Jurkat, Clone E6-1 (cell line): ENCODE measurements at places on chromosomes 11 and 22.

DNA sequence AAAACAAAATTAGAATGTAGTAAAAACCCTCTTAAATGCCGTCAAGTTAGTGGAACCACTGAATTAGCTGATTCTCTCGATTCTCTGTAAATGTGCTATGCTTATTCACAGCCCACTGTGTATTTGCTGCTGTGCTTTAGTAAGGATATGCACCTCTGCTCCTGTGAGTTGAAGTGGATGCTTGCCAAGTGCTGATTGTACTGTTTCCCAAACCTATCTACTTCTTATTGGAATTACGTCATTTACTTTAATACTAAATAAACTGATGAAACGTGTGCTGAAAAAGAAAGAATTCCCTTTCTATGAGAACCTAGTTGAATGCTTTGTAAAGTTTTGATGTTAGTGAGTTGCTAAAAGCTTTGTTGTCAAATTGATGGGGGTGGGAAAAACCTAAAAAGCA is 158.4 kb downstream of the LRRC4C start:
- DNase-seq = no peak

DNA sequence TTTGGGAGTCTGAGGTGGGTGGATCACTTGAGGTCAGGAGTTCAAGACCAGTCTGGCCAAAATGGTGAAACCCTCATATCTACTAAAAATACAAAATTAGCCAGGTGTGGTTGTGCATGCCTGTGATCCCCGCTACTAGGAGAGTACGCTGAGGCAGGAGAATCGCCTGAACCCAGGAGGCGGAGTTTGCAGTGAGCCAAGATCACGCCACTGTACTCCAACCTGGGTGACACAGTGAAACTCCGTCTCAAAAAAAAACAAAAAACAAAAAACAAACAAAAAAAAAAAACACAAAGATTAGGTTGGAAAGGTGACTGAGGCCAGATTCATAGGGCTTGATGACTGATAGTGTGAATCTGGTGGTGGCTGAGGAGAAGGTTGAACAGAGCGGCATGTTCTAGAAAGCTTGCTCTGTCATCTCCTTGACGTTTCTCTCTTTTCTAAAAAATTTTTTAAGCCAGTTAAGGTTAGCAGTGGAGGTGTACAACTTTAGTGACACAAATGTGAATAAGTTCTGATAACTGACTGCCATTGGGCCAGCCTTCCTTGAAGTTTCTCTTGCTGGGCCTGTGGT is 40.9 kb downstream of the TXN2 start:
- no peak for DNase-seq

- no peak for DNase-seq
Measured at GRCh38 chr22:38699784-38700183, 959 bp downstream of the JOSD1 start.

GRCh38 chr11:122075016-122075415 is 41.0 kb downstream of the BLID start:
- no peak for DNase-seq

DNA sequence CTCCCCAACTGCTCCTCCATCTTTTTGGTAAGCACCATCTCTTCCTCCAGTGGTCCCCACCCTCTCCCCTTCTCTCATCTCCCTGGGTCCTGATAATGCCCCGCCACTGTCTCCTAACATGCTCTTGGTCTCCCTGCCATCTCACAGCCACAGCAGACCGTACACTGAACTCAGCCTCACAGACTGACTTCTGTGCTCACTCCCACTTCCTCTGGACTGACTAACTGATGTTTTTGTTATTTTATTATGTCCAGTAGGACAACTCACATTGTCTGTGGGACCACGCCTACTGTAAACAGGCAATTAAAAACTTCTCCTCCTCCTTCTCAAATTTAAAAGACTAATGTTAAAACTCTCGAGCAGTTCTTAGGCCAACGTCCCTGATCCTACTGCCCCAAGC is 2.6 kb upstream of the GNAZ start:
- no peak for DNase-seq

DNA sequence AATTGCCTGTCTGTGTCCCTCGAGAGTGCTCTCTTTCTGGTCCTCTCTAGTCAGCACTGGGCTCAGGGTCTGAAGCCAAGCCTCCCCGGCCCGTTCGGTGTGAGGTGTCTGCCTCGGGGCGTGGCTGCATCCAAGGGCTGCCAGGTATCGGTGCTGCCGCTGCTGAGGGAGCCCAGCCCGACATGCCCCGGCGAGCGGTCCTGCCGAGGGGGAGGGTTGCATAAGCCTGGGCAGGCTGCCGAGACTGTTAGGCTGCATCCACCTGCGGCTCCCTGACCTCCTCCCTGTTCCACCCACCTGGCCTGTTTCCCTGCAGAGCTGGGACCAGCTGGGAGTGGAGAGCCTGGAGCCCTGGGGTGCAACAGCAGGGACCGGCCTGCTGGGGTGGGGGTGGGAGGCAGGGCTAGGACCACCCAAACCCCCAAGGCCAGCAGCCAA is 6.3 kb downstream of the OVOL1 start:
- DNase-seq = no peak

GRCh38 chr11:40619654-40620053 is 839.8 kb downstream of the LRRC4C start:
- no peak for DNase-seq

DNA sequence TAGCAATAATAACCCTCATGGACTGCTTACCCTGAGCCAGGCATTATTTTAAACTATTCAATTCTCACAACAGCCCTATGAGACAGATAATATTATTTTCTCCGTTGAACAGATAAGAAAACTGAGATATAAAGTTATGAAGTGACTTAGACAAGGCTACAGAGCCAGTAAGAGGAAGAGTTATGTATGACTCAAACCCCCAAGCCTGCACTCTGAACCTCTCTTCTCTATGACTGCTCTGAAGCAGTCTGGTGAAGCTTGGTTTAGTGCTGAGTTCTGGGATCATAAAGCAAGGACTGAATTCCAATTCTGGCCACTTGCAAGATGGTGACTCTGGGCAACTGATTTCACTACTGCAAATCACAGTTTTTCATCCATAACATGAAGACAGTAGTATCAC is 34.5 kb downstream of the TNKS1BP1 start:
- no peak for DNase-seq

DNA sequence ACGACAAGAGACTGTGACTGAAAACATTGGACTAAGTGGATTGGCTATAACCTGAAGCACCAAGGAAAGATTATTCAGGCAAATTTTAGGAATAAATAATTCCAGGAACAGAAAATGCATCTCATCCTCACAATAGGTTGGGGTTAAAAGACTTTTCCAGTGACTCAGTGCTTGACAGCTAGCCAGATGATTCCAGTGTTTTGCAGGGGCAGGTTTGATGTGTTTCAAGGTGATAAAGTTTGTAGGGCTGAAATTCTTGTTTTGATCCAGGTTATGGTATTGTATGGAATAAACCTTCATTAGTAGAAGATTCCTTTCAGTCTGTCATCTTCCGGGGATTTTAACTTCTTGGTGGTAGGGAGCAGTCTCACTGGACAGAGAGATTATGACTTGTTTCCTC is 2.3 kb downstream of the EXT2 start:
- no peak for DNase-seq

- DNase-seq = no peak
Measured at GRCh38 chr11:32886180-32886579, 6.4 kb upstream of the QSER1 start.

DNA sequence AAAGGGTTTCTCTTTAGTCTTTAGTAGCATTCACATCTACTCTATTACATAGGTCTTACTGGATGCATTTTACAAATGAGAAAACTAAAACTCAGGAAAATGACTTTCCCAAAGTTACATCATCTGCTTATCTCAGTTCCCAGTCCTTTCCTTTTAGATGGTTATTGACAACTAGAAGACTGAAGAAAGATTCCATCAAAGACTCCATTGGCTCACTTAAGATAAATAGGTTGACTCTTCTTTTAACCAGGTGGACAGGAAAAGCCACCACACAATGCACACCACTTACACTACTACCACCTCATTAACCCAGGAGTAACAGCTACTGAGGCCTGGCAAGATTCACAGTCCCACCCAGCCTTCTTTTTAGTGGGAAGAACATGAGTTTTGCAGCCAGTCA is 123.6 kb downstream of the TRIM44 start:
- no peak for DNase-seq

DNA sequence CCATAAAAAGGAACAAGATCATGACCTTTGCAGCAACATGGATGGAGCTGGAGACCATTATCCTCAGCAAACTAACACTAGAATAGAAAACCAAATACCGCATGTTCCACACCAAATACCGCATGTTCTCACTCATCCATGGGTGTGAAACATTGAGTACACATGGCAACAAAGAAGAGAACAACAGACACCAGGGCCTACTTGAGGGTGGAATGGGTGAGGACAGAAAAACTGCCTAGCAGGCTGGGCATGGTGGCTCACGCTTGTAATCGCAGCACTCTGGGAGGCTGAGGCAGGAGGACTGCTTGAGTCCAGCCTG is 12.3 kb downstream of the EHD1 start:
- no peak for DNase-seq

DNA sequence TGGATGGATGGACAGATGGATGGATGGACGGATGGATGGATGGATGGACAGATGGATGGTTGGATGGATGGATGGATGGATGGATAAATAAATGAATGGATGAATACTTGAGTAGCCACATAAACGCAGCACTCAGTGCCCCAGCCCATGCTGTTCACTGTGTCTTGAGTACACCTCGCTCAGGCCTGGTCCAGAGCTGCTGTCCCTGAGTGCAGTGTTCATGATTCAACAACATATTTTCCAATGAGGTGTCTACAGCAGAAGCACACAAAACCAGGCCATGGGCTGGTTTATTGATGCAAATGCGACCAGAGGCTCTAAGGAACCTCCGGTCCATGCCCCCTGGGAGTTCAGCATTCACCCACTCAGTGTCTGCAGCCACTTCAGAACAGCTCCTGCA is 584.3 kb downstream of the BRD1 start:
- DNase-seq = no peak

GRCh38 chr11:110470716-110471115 is 41.0 kb downstream of the FDX1 start:
- DNase-seq = no peak

DNA sequence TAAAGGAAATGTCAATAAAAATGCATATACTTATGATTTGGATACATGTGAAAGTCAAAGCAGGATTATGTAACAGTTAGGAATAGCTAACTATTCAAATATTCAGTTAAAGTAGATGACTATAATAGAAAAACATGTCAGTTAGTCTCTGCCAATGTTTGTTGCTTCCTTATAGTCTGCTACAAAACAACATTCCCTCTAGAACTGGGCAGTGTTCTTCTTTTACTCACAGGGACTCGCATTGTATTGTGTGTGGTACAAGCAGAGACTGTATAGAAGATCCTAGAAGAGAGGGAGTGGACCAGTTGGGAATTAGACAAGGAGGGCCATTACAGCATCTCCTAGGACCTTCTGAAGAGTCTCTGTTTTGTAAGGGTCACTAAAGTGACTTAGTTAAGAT is 10.6 kb downstream of the ACAT1 start:
- no peak for DNase-seq

DNA sequence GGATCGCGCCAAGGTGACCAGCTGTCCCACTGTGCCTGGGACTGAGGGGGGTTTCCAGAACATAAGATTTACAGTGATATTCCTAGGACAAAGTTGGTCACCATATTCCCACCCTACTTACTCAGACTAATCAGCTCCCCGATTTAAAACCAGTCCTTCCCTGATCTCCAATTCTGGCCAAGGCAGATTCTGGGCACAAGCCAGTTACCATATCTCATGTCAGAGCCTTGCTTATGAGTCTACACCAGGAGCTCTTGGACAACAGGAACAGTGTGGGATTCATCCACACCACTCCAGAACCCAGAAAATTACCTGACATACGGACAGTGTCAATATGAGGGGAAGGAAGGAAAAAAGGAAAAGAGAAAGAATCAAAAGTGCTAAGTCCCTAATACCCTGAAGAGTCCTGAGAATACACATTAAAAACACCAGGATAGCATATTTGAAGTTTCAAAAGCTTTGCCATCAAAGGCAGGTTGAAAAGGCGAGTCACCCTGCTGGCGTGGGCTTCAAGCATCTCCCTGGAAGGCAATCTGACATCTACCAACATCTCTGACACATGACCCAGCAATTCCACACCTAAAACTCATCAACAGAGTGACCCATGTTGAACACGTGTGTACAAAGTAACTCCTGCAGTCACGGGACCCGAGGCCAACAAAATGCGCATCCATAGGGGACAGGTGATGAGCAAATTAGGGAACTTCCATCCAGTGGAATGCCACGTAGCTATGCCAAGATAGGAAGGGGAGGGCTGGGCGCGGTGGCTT is 8.0 kb upstream of the IL2RB start:
- DNase-seq = no peak

DNA sequence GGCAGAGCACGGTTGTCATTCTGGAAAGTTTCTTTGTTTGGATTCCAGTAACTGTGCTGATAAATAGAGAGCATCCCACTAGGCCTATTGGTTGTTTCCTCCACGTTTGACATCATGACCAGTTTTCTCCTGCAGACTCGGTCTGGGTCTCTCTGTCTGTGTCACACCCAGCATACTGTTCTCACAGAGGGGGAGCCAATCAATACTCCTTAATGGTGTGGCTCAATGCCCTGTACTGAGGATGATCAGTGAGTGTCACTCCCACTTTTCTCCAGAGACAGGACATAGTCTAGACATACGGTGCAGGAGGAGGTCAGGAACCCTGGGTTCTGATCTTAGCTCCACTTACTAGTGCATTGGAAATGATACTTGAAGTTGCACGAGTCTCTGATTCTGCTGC is 88.2 kb upstream of the BLID start:
- DNase-seq = no peak

DNA sequence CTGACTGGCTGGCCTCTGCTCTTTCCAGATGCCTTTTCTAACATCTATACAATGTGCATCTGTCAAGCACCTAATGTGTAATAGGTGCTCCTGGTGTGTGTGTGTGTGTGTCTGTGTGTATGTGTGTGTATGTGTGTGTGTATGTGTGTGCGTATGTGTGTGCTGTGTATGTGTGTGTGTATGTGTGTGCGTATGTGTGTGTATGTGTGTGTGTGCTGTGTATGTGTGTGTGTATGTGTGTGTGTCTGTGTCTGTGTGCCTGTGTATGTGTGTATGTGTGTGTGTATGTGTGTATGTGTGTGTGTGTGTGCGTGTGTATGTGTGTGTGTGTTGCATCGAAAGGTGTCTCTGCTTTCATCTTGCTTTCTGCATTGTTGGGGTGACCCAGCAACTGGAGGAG is 57.9 kb downstream of the PKNOX2 start:
- DNase-seq = no peak

DNA sequence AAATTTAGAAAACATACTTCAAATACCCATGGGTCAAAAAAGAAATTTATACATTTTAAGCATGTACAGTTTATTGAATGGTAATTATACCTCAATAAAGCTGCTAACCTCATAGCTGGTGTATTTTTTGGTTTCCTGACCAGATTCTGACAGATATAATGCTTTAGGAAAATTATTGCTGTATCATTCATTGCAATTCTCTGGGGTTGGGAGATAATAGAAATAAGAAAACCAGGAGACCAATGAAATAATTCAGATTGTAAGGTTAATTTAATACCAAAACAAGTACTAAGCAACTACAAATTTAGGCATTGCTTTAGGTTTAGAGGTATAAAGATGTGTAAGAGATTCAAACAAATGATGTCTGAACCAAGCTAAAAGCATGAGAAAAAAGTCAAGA is 120.1 kb downstream of the ENTHD1 start:
- DNase-seq = no peak

- no peak for DNase-seq
Measured at GRCh38 chr11:61297341-61297740, 2.2 kb upstream of the VWCE start.
